Activated CD4-positive, alpha-beta memory T cell treated with anti-CD3 and anti-CD28 coated beads, Interleukin-2, amount 10 ng/mL, durations not matched to agents 7 days and 5 days (primary cell): ENCODE measurements at places on chromosomes 1 and 21.

GRCh38 chr1:224089583-224089982, 24.3 kb upstream of the FBXO28 start:
- DNase-seq, result no peak

- no peak for DNase-seq
These were observed 176.4 kb downstream of the DHRS3 start for GRCh38 chr1:12441414-12442105.

- DNase-seq, result no peak
These were observed 159.8 kb upstream of the SGIP1 start for GRCh38 chr1:66374148-66374547.

- DNase-seq, result no peak
These were observed 134.4 kb upstream of the PRDX6 start for GRCh38 chr1:173342736-173343135.

DNA sequence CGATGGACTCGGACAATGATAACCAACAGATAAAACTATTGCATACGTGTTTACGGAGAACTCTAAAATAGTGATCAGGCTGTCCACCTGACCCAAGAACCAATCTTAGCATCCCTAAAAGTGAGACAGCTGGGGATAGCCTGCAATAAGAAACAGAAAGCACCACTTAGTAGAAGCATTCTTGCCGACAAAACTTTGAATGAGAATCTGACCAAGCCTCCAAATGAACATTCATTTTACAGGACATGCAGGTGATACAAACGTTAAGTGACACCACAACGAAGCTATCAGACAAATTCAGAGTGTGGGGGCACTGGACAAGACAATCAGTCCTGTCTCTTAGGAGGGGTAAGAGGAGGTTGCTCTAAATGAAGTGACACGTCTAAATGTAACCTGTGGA, 1.2 kb downstream of the PSMG1 start:
- no peak for DNase-seq
